ENCODE measurements at places on chromosomes 12 and 14.

DNA sequence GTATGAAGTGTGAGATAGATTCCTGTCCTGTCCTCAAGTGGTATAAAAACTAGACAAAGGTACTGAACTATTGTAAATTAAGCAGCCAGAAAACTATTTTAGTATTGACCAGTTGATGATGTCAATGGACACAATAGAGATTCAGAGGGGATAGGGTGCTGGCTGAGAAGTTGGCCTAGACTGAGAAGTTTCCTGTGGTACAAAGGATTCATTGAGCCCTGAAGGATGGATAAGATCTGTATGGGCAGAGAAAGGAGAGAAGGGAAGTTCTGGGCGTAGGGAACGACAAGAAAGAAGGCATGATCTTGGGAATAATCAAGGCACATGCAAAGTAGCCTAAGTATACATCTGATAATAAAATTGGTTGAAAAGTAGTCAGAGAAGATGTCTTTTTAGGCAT lies 44.6 kb downstream of the DAD1 start:
- no peak for DNase-seq

DNA sequence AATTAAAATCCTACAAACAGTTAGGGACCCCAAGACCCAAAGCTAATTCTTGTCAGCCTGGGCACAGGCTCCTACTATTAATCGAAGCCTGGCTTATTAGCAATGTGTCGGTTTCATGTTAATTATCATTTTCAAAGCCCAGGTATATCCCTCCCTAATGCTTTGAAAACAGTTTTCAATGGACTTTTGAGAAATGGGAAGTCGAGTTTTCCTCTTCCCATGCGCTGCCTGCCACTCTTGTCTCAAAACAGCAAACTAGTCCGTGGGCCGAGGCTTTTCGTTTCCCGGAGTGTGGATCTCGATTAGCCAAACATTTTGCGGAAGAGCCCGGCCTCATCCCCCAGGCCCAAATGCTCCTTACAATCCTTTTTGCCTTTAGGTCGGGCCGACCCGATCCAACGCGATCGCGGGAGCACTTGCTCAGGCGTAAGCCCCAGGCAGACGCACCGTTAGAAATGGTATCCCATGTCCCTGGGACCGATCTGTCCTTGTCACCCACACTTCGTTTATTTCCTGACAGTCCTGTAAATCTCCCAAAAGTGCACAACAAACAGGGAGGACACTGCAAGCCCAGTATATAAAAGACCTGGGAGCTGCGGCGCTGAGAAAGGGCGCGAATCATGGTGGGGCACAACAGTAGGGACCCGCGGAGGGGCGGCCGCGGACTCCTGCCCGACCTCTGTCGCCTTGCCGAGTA lies 1.5 kb downstream of the SIX6 start:
- DNase-seq: no peak

GRCh38 chr14:34470319-34470718 lies 8.3 kb upstream of the SPTSSA start:
- DNase-seq: no peak

- DNase-seq: peak; percentile 86
These were observed 128.0 kb downstream of the RFLNA start for GRCh38 chr12:124422570-124423523.

- DNase-seq: no peak
These were observed 10.9 kb downstream of the NAP1L1 start for GRCh38 chr12:76073561-76073960.

- DNase-seq: no peak
These were observed 269.9 kb downstream of the CACNA1C start for GRCh38 chr12:2322554-2323120.

GRCh38 chr12:71958457-71958856 lies 19.8 kb downstream of the TPH2 start:
- no peak for DNase-seq

DNA sequence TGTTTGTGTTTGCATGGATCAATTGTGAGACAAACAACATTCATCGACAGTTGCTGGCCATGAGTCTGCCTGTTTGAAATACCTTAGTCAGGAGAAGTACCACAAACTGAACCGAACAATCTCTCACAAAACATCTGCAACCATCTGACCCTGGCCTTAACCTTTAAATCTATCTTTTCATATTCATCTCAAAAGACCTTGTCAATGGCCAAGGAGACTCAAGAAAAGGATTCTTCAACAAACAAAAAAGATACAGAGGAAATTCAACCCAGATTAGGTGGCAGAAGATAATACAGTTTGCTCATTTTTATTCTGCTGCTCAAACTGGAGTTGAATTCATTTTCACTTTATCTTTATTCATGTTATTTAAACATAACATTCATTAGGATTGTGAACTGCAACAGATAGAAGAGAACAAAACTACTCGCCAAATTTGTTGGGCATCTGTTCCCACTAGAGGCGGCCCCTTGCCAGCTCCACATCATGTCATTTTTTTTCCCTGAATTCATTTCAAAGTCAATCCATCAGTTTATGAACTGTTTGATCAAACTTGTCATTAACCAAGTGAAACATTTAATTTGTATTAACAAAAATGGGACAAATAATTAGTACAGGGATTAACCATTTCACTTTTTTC lies 152.3 kb upstream of the OTX2 start:
- DNase-seq: no peak

DNA sequence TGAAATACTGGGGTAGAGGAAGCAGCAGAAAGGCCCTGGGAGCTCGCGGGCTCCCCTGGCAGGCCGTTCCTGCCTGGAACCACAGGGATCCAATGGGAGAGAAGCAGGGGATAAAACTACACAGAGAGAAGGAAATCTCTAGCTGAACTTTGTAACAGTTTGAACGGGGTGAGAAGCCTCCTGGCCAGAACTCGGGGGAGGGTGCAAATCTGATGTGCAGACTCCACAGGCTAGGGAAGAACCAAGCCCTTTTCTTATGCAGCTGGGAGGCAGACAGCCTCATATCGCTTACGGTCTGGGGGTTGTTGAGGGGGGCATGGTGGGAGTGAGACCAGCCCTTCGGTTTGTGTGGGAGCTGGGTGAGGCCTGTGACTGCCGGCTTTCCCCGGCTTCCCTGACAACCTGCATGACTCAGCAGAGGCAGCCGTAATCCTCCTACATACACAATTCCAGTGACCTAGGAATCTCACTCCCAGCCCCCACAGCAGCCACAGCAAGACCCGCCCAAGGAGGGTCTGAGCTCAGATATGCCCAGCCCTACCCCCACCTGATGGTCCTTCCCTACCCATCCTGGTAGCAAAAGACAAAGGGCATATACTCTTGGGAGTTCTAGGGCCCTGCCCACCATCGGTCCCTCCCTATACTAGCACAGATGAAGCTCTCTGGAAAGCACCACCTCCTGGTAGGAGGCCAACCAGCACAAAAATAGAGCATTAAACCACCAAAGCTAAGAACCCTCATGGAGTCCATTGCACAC lies 143.0 kb downstream of the TMTC1 start:
- DNase-seq: no peak

- no peak for DNase-seq
These were observed at the start of gene SERPINA3 for GRCh38 chr14:94612174-94612573. TSS of gene SERPINA3 (plus strand) at chr14:94612391. CDS start at chr14:94614442, 2,051 bp downstream.

- DNase-seq: no peak
These were observed 19.3 kb downstream of the ZBTB39 start for GRCh38 chr12:56987011-56987410.

DNA sequence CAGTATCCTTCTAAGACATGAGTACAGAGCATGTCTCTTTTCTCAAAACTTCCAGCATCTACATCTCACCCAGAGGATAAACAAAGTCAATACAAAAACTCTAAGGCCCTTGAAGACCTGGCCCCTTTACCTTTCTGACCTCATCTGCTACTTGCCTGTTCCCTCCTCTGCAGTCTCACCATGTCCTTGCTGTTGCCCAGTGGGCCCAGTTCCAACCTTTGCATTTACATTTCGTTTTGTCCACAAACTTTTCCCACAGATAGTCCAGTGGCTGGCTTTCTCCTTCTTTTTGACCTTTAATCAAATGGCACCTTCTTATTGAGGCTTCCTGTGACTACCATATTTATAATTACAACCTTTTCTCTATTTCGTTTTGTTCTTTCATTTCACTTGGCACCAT lies 1.6 kb downstream of the IRAK4 start:
- no peak for DNase-seq

DNA sequence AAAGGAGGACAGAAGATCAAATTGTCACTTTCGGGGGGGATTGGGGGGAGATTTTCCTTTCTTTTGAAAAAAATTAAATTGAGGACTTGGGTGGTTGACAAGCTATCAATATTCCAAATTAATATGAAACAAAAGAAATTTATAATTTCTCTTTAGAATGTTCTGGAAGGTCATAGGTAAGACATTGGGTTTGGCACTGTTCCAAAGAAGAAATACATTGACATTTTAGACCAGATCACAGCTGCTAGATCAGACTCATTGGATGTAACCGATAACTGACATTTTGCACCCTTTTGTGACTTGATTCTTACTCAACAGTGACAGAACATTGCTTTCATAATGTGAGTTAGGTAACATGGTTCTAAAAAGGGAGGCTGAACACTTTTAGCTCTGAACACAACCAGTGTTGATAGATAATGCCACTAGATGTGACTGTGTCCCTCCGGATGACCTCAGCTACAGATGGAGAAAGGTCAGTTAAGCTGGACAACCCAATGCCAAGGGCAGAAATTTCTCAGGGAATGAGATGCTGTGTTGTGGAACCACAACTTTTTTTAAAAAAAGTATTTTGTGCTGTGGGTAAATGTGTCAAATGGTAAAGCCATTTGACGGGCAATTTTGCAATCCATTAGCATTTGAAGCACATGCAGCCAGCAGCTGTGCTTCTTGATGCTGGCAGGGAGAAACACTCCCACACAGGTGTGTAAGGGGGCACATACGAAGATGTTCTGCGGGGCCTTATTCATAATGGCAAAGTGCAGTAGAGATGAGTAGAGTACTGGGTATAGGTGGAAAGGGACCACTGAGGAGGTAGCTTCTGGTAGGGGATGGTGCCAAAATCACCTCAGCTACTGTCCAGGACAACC lies 62.9 kb downstream of the RFX4 start:
- no peak for DNase-seq

DNA sequence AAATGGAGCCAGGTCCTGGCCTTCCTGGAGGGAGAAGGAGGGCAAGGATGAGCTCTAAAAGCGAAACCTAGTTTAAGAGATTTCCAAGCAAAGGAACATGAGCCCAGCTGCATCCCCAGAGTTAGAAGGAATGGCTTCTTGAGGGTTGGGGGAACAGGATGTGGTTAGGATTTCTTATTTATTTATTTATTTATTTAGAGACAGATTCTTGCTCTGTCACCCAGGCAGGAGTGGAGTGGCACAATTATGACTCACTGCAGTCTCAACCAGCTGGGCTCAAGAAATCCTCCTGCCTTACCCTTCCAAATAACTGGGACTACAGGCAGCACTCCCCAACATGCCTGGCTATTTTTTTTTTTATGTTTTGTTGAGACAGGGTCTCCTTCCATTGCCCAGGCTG lies 25.3 kb upstream of the TMEM106C start:
- no peak for DNase-seq

- DNase-seq: no peak
These were observed 96.9 kb upstream of the TBX3 start for GRCh38 chr12:114780746-114781399.

- DNase-seq: no peak
These were observed 203.0 kb upstream of the SFSWAP start for GRCh38 chr12:131507881-131508280.

GRCh38 chr12:67827820-67828383 lies 161.3 kb upstream of the IFNG-AS1 start:
- peak; percentile 41 for DNase-seq

DNA sequence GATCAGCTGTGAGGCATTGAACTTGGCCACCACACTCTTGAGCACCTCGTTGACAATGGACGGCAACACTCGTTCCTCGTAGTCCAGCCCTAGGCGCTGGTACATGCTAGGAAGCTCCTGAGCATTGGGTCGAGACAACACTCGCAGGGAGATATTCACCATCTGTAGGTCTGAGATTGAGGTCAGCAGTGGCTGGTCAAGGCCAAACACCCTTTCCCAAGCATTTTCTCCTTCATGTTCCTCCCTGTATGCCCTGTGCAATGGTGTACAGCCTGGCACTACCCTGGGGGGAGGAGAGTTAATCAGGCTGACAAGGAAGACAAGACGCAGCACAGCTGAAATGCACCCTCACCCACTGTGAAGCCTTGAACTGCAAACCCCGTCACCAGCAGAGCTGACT lies 2.0 kb downstream of the PHB2 start:
- DNase-seq: no peak

DNA sequence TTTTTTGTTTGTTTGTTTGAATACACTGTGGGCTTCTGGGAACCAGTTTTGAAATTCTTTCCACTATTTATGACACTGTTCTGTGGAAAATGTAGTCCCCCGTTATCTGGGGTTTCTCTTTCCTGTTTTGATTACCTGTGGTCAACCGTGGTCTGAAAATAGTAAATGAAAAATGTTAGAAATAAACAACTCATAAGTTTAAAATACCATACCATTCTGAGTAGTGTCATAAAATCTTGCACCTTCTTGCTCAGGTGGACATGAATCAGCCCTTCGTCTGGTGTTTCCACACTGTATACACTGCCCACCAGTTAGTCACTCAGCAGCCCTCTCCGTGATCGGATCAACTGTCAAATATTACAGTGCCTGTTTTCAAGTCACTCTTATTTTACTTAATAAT lies 5.1 kb upstream of the PAPOLA start:
- DNase-seq: no peak

DNA sequence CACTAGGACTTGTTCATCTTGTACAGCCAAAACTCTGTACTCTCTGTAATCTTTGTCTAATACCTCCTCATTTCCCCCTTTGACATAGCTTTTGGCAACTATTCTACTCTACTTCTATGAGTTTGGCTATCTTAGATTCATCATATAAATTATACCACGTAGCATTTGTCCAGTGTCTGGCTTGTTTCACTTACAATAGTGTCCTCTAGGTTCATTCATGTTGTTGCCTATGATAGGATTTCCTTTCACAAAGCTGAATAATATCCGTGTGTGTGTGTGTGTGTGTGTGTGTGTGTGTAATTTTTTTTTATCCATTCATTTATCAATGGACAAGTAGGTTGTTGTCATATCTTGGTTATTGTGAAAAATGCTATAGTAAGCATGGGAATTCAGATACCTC lies 209.5 kb downstream of the KCNC2 start:
- DNase-seq: no peak

- DNase-seq: no peak
These were observed 308.2 kb upstream of the AMIGO2 start for GRCh38 chr12:47387994-47388393.

- no peak for DNase-seq
These were observed 639 bp downstream of the FZD10 start for GRCh38 chr12:130162745-130163460.

- no peak for DNase-seq
These were observed 12.5 kb upstream of the GALNT6 start for GRCh38 chr12:51403681-51404136.

Data from gastrocnemius medialis (tissue), 4 donors.